ENCODE measurements at places on chromosomes 16 and 17.
A peak's percentile ranks its signal among the peaks of the same experiment; 100 is the strongest.

- DNase-seq: peak; percentile 7
These were observed 1.1 kb downstream of the CD300H start for GRCh38 chr17:74566132-74566753.

DNA sequence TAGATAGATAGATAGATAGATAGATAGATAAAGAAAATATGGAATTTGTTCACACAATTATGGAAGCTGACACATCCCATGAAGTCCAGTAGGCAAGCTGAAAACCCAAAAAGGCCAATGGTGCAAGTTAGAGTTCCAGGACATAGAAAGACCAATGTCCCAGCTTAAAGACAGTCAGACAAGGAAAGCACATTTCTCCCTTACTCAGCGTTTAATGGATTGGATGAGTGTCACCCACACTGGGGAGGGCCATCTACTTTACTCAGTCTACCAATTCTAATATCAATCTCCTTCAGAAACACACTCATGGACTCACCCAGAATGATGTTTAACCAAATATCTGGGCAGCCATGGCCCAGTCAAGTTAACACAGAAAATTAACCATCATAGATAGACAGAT is 327.7 kb upstream of the CDH11 start:
- DNase-seq: no peak

GRCh38 chr16:80389338-80389737 is 151.5 kb upstream of the DYNLRB2 start:
- DNase-seq: no peak

GRCh38 chr17:55533608-55534007 is 22.4 kb upstream of the SMIM36 start:
- no peak for DNase-seq

DNA sequence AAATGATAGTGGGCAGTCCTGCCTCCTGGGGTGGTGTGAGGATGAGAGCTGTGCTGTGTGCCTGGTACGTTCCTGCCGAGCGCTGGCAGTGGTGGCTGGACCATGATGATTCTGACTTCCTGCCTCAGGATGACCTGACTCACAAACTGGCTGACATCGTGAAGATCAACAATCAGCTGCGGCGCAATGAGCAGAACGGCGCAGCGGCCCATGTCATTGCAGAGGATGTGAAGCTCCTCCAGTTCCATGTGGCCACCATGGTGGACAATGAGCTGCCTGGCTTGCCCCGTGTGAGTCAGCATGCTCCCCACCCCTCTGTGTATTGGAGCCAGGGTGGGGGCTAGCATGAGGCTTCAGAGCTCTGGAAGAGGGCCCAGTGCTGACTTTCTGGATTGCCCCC is 13.1 kb downstream of the POLR2A start:
- DNase-seq: no peak

DNA sequence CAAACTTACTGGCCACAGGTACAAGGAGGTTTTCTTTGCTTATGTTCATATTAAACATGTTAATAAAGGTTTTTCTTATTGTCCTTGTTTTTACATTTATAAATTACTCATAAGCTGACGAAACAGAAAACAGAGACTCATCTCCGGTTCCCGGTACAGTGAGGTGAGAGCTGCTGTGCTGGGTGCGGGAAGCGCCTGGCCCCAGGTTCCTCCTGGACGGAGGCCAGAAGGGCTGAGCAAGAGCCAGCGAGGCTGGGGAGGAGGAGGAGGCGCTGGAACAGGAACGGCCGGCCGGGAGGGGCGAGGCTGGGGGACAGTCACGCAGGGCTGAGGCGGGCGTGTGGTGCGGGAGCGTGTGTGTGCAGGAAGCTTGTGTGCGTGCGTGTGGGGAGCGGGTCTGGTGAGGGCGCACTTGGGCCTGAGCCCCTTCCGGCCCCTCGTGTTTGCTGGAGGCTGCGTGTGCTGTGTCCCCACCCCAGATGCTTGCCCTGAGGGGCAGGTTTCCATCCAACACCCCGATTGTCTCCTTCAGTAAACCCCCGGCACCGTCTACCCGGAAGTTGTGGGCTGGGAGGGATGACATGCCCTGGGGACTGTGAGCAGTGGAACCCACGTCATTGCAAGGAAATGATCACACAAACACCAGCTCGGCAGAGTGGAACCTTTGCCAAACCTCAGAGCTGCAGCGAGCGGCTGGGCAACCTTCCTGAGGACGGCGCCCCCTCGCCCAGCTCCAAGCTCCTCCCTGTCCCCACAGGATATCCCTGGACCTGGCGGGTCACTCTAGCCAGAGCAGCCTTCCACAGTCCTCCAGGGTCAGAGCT is 19.5 kb downstream of the CD7 start:
- DNase-seq: peak; percentile 78

- DNase-seq: no peak
These were observed 76.4 kb downstream of the SOCS1 start for GRCh38 chr16:11179574-11179973.

DNA sequence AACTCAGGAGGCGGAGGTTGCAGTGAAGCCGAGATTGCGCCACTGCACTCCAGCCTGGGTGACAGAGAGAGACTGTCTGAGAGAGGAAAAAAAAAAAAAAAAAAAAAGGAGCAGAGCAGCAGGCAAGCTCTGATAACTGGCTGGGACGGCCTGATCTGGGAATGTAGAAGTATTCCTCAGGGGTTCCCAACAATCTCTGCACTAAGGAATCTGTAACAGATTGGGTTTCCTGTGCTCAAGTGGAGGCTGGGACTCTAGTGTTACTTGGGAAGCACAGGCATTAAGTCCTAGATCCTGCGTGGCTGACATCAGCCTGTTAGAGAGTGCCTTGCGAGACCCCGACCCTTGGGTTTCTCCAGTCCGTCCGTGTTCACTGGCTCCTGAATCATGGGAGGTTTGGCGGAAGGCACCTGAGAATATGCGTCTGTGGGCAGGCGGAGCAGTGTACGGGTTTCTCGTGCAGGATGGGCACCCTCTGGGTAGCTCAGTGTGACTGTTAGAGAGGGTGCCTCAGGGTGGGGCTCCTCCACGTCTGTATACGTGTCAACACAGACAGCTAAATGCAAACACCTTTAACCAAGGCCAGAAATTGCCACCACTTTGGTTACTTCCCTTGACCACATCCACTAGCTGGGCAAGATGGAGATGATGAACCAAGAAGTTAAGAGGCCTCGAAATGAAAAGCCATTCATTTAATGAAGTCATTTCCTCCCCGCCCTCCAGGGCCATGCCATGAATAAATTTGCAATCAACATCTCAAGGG is 174.9 kb upstream of the RPL38 start:
- DNase-seq: no peak

- no peak for DNase-seq
These were observed 53.1 kb downstream of the MRM3 start for GRCh38 chr17:835263-835662.

DNA sequence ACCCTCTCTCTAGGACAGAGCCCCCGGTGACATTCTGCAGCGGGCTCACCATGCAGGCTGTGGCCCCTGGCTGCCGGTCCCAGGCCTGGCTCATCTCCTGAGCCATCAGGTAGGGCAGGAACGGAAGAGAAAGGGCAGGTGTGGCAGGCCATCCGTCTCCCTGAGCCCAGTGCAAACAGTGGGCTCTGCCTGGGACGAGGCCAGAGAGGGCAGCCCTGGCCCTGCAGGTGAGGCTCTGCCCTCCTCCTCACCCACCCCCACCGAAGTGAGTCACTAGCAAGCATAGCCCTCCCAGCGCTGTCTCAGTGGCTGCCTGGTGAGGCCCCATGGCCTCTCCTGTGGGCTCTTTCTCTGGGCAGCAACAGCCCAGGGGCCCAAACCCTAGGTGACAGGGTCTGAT is 14.5 kb downstream of the OTOP3 start:
- no peak for DNase-seq

- DNase-seq: no peak
These were observed 929 bp downstream of the TMEM11 start for GRCh38 chr17:21212826-21213637.

DNA sequence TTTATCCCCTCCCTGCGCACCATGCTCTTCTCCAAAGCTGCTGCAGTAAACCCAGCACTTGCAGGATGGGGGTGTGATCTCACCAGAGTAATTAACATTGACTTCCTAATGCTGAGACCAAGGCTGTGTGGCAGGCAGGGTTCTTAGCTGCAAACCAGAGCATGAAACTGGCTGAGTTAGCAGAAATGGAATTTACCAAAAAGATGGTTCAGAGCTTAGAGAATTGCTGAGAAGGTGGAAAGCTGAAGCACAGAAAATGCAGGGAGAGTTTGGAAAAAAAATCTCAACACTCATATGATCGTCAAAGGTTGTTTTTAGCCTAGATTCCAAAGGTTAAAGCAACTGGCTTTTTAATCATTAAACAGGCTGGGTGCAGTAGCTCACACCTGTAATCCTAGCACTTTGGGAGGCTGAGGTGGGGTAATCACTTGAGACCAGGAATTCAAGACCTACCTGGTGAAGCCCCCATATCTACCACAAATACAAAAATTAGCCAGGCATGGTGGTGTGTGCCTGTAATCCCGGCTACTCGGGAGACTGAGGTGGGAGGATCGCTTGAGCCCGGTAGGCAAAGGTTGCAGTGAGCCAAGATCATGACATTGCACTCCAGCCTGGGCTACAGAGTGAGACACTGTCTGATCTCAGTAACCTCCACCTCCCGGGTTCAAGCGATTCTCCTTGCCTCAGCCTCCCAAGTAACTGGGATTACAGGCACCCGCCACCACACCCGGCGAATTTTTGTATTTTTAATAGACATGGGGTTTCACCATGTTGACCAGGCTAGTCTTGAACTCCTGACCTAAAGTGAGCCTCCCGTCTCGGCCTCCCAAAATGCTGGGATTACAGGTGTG is 6.0 kb upstream of the TXNDC11 start:
- no peak for DNase-seq

DNA sequence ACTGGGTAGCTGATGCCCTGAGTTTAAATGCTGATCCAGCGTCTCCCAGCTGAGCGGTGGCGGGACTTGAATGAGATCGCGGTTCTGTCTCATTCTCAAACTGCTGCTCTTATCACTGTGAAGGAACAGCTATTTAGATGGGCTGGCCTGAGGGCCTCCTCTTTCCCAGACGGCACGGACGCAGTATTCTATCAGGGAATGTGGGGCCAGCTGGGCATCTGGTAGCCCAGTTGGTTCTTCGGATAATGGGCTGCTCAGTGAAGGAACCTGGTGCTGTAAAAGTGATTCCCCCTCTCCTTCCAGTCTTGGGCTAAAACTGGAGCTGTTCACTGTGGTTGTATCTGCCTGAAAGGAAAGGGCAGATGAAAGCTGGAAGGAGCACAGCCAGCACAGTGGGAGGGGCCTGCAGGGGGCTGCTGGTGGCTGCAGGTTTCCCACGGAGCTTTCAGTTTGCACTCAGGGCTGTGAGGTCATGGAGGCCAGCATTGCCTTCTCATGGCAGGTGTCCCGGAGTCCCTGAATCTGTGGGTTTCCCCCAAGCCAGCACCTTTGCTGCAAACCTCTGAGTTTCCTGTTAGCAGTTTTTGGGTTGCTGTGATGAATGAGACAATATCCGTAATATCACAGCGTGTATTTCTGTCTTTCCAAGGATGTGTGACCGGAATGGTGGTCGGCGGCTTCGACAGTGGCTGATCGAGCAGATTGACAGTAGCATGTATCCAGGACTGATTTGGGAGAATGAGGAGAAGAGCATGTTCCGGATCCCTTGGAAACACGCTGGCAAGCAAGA is 3.6 kb downstream of the IRF8 start:
- DNase-seq: peak; percentile 47

GRCh38 chr17:49631496-49631895 is 46.4 kb downstream of the SPOP start:
- no peak for DNase-seq

DNA sequence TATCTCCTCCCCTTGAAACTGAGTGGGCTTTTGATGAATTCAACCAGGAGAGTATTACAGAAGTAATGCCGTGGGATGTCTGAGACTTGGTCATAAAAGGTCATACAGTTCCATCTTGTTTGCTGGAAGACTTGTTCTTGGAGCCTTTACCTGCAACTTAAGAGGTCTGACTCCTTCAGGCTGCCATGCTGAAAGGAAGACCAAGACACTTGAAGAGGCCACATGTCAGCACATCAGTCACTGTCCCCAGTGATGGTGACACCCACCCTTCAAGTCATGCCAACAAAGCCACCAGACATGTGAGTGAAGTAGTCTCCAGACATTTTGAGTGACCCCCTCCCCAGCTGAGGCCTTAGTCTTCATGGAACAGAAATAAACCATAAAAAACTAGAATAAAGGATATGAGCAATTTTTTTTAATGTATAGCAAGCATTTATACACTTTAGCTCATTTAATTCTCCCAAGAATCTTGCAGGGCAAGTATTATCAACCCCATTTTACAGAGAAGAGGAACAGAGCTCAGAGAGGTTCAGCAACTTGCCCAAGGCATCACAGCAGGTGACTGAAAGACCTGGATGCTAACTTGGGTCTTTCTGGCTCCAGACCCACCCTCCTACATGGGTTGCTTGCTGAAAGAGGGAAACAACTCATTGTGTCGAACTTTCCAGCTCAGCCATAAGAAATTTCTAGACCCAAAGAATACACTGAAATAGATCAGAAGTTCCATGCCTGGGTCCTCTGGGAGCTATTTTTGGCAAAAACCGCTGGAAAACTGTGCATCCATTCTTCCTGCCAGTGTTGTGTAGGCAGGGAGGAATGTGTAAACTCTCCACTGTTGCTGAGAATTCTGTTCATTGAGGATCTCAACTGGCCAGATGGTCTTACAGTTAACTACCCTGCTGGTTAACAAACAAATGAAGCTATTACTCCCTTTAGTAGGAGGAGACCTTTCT is 38.1 kb downstream of the SOCS1 start:
- no peak for DNase-seq

DNA sequence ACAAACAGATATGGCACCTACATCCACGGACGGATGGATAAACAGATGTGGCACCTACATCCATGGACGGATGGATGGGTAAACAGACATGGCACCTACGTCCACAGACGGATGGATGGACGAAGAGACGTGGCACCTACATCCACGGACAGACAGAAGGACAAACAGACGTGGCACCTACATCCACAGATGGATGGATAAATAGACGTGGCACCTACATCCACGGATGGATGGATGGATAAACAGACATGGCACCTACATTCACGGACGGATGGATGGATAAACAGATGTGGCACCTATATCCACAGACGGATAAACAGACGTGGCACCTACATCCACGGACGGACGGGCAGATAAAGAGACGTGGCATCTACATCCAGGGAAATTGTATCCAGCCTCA is 45.6 kb downstream of the TIMM22 start:
- no peak for DNase-seq

DNA sequence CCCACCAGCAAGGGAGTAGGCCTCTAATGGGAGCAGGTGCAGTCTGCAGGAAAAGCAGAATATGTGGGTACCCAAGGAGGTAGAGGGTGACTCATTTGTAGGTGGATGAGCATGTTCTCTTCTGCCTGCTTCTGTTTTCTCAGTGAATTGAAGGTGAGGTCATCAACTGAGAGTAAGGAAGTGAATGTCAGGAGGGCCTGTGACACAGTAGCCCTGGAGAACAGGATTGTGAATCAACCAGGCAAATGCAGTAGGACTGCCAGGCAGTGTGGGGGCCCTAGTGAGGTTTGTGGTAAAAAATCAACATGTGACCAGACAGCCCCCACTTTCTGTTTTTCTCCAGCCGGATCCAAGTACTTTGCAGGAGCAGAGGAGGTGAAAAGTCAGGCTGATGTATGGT is 150.5 kb upstream of the SOX9 start:
- DNase-seq: no peak

Measured in activated CD4-positive, alpha-beta T cell treated with anti-CD3 and anti-CD28 coated beads for 24 hours (primary cell).